ENCODE measurements at places on chromosomes 7 and 10.
A peak's percentile ranks its signal among the peaks of the same experiment; 100 is the strongest.

- no peak for DNase-seq
Observed at GRCh38 chr7:133601617-133602016, 348.7 kb downstream of the EXOC4 start.

GRCh38 chr10:52459097-52459496 is 145.0 kb downstream of the DKK1 start:
- no peak for DNase-seq

DNA sequence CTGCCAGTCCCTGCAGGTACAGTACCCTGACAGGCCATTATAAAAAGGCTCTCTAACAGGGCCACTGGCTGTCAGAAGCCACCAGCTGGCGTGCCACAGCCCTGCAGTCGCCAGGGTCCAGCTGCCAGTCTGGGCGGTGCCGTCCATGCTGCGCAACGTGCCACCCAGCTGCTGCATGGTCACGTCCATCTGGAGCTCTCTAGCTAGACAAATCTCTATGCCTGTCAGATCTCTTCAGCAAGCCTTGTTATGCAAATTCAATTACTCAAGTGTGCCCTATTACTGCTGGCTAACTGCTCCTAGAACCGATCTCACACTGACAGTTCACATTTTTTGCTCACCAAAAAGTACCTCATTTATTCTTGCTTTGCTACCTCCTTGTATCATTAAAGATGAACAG is 75.9 kb downstream of the HIBADH start:
- no peak for DNase-seq

- DNase-seq: no peak
Observed at GRCh38 chr10:35386594-35387174, 50.4 kb downstream of the CCNY start.

DNA sequence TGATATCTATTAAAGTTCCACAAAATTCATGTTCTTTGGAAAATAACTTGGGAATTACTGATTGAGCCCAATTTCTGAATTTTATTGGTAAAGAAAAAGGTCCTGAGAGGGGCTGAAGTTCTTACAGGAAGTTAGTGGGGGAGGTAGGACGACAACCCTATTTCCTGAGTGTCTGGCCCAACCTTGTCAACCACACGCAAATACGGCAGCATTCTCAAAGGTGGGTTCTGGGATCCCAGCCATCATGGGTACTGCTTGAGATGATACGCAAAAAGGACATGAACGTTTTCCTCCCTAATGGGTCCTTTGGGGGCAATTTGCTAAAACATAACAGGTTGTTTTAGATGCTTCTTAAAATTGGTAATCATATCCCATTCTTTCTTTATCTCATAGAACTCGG is 2.7 kb upstream of the PDCD4 start:
- peak; percentile 85 for DNase-seq

DNA sequence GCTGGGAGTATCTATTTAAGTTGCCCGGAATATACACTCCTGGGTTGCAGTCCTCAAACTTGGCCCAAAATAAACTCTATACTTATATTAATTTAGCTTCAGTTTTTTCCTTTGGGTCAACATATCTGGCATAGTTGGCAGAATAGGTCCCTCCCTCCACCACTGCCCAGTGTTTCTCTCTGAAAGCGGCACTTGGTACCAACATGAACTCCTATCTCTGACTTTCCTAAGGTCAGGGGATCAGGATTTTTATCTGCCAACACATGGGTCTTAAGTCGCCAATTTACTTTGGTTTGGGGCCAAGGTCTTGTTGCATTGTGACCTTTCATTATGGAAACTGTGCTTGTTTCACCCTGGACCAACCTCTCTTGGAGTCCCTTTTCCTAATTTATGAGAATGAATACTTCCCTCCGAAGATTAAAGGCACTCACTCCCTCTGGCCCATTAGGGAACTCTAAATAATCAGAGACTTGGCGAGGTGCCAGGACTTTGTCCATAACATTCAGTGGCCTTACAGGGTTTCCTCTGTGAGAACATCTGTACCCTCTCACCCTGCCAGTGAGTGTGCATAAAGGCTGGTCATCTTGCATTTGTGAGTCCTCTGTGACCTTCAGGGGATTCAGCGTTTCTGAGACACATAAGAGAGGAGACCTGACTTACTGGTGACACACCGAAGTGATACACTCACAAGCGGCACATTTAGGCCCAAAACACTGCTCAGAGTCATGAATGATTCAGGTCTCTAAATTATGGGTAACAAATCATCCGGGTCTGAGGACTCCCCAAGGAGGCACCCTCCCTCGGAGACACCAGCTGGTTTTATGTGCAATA is 19.7 kb upstream of the FKBP9 start:
- DNase-seq: no peak

DNA sequence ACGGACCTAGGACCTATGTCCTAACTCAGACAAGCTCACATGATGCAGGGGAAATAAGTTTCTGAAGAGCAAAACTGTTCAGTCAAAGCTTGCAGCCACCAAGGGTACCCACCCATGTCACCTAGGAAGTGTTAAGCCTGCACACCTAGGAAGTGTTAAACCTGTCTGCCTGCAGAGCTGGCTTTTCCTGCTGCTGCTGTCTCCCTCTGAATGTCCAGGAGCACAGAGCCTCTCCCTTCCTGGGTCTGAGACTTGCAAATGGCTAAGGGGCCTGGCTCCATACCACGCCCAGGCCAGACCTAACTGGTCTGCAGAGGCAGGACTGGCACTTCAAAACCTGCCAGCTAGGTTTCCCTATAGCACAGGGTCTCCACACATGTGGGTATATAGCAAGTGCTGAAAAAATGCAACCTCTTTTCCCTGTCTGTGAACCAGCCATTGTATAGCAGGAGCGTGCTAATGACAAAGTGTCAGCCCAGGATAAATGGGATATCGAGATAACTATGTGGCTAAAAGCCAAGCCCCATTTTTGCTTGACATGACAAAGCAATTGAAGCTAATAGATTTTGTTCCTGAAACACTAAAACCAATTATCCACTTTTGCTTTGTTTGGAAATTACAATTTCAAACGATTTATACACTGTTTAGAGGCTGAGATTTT is 1.5 kb downstream of the GDF2 start:
- no peak for DNase-seq

DNA sequence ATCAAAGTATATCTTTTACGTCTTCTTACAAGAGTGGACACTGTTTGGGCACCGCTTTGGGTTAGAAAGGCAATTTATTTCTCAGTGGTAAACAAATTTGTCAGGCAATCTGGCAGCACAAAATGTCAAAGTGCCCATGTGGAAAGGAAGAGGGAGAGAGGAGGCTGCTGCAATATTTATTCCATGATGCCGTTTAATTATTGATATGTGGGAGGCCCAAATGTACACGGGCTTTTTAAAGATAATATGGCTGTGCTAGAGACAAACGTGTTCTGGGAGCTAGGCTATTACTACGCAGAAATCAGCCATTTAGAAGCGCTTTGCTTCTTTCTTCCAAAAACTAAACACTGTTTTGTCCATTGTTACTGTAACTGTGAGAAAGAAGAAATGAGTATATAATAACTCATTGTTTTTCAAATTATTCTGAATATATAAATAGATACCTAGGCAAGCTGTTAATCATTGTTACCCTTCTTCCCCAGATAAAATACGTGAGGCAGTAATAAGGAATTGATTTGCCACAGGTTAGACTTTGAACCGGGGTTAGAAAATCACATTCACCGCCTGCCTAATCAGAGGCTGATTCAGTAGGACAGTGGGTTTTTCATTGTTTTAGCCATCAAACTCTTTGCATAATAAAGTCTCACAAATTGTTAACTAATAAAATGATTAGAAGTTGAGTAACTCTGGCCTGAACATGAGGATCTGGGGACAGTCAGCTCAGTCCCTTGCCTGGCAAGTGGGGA is 116.5 kb upstream of the FRMD4A start:
- DNase-seq: no peak

GRCh38 chr7:63067897-63068585 is 930.6 kb upstream of the ZNF722 start:
- DNase-seq: no peak

GRCh38 chr10:70894416-70894815 is 6.1 kb upstream of the PCBD1 start:
- no peak for DNase-seq

DNA sequence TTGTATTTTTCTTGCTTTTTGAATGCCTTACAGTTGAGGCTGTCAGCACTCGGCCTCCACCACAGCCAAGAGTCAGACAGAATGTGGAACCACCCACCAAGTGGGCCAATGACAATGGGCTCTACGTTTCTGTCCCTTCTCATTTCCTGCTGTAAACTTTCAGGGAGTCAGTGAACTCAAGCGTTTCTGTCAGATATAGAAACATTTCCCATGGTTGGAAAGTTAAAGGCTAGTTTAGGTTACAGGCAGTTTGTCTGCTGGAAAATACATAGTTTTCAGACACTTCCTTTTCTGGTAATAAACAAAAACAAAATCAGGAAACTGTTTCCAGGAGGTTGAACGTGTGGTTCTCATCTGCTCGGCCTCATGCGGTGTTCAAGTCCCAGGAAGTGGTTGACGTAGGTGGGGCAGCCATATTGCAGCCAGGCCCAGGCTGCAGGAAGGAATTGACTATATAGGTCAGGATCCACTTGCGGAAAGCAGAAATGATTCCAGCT is 245.1 kb downstream of the CAMK1D start:
- DNase-seq: peak; percentile 54

DNA sequence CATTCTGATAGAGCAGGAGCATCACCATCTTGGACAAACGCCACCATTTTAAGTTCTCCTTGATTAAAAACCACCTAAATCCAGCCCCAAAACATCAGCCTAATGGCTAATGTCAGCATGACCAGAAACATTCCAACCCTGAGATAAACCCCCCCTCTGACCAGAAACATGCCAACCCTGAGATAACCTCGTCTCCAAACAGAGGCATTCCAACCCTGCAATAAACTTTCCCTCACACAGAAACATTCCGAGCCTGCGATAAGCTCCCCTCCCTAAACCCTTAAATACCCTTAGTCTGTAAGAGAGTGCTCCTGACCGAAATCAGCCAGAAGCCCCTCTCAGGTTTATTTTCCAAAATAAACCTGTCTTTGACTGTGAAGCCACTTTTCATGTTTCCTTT is 76.5 kb downstream of the ADARB2 start:
- no peak for DNase-seq

DNA sequence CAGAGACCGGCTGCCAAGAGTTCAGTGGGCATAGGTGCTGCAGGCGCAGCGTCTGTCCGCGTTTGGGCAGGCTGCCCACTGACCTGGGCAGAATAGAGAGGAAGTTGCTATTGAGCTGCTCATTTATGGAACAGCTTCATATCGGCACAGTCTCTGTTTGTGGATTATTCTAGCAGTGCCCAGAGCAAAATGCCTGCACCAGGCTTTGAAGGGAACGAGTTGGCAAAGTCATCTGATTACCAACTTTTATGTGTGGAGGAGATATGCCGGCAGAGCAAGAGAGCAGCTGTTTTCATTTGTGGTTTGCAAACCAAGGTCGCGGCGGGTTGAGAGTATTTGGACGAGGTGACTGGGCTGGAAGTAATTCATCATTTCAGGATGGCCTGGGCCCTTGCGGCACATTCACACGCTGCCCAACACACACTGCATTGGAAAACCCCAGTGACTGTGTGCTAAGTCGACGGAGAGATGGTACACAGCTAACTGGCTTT is 228.5 kb downstream of the TCERG1L start:
- DNase-seq: no peak

DNA sequence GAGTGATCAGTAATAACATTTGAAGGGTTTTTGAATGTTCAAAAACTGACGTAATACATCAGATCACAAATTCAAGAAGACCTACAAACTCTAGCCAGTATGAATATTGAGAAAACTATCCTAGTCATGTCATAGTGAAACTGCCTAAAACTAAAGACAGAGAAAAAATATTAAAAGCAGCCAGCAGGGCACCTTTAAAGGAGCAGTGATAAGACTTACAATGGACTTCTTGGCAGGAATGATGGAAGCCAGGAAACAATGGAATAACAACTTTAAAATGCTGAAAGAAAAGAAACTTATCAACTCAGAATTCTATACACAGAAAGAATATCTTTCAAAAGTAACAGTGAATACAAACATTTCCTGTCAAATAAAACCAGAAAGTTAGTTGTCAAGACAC is 78.3 kb upstream of the CTBP2 start:
- no peak for DNase-seq

GRCh38 chr7:100093925-100094486 is 5.2 kb downstream of the COPS6 start:
- DNase-seq: no peak

- DNase-seq: no peak
Observed at GRCh38 chr10:23696476-23696875, 257.6 kb downstream of the OTUD1 start.

DNA sequence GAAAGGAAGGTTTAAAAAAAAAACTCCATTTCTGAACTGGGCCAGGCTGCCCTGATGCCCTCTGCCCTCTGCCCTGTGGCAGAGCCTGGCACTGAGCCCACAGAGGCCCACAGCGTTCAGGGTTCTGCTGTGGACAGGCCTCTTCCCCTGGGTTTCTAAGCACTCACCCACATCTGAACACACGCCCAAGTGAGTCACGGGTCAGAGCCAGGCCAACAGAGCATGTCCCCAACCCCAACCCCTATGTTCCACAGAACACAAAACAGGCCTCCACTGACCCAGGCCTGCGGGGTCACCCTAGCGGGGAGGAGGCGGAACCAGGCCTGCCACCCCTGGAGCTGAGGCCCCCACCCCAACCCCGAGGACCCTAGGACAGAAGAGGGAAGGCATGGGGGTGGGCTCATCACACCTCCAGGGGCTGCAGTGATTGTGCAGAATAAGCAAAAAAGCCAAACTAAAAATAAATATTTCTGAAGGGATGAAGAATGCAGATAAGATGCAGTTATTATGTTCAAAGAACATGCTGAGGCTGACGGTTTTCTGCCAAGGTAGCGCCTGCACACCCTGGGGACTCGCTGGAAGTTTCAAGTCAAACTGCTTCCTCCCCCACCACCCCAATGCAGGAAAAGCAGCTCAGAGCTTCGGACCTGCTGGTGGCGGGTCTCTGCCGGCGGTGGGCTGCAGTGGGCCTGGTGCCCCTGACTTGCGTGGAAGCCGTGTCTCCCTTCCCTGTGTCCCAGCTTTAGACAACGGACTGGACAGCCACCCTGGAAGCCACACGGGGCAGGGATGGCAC is 5.4 kb downstream of the WDR86 start:
- no peak for DNase-seq

DNA sequence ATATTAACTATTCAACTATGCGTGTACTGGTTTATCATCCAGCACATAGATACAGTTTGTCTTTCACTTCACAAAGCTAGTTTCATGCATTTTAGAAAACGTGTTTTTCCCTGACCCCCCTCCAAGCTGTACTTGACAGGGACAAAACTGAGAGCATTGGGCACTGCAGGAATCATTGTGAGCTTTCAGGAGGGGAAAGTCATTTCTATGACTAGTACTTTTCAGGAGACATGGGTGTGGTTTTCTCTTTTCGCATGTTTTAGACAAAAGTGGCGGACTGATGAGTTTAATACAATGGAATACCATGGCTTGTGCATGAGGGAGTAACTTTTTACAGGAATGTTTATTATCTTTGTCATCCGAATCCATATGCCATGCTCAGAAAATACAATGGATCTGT is 42.7 kb downstream of the NRG3 start:
- DNase-seq: no peak

- no peak for DNase-seq
Observed at GRCh38 chr7:1847260-1848001, 177.4 kb downstream of the ELFN1 start.

GRCh38 chr10:77641788-77642397 is 4.3 kb upstream of the KCNMA1 start:
- no peak for DNase-seq

Measured in CD8-positive, alpha-beta memory T cell (primary cell).